Stimulated activated CD4-positive, alpha-beta T cell treated with anti-CD3 and anti-CD28 coated beads, Interleukin-1b, Interleukin-23, amount 100 ng/mL, for 1 hour (primary cell): ENCODE measurements at places on chromosomes 11 and 22.
A peak's percentile ranks its signal among the peaks of the same experiment; 100 is the strongest.

GRCh38 chr11:9351321-9351881, 33.1 kb upstream of the IPO7 start:
- no peak for DNase-seq

DNA sequence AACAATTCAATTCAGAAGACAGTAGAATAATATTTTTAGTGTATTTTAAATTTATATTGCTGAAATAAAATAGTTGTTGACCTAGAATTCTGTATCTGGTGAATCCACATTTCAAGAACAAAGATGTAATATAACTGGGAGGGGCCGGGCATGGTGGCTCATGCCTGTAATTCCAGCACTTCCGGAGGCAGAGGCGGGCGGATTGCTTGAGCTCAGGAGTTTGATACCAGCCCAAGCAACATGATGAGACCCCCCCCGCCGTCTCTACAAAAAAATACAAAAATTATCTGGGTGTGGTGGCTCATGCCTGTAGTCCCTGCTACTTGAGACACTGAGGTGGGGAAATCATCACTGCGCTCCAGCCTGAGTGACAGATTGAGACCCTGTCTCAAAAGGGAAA, 72.6 kb downstream of the CD82 start:
- DNase-seq: no peak

DNA sequence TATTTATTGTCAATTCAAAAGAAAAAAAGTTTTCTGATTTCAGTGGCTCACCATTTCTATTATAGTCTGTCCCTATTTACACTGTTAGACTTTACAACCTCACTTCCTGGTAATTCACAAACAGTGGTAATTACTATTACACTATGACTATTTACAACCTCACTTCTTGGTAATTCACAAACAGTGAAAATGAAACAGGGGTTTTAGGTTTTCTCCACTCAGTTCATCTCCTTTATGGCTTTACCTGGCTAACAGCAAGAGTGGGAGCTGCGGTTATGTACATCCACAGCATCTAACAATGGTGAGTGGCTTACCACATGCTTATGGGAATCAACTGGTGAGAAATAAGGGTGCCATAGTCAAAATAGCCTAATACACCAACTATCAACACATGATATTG, 166.4 kb downstream of the CASP12 start:
- DNase-seq: no peak

- no peak for DNase-seq
Measured at GRCh38 chr11:43119275-43119970, 192.4 kb upstream of the API5 start.

DNA sequence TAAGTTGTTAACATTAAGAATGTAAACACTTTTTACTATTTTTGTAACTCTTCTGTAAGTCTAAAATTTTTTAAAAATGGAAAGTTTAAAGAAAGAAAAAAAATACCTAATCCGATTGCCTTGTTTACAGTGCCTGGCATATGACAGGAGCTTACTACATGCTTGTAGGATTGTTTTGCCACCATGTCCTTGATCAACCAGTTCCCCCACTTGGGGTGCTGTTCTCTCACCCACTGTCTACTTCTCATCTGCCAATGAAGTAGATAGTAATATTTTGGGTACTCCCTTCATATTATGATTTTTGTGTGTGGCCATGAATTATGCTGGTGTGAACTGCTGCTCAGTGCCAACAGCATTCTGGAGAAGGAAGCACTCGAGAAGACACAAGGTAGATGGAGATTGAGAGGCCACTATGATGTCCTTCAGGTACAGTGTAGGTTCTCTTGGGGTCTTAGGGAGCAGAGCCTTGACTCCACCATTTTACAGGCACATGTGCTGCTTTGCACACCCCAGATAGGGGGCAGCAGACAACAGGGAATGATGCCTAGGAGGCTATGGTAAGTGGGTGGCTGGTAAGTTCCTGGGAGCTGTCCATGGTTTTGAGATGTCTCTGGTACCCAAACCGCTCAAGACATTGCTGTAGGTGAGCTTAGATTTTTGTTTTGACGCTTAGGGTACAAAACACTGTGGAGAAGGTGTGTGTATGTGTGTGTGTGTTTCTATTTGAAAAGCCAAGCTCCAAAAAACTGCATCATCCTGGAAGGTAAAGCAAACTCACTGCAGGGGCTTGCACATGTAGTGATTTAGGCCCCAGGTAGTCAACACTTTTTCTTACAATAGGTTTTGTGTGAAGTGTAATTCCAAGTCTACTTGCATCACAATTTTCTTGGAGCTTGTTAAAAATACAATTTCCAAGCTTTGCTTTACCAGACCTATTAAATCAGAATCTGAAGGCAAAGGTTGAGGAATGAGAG, 494.5 kb upstream of the LARGE1 start:
- no peak for DNase-seq

DNA sequence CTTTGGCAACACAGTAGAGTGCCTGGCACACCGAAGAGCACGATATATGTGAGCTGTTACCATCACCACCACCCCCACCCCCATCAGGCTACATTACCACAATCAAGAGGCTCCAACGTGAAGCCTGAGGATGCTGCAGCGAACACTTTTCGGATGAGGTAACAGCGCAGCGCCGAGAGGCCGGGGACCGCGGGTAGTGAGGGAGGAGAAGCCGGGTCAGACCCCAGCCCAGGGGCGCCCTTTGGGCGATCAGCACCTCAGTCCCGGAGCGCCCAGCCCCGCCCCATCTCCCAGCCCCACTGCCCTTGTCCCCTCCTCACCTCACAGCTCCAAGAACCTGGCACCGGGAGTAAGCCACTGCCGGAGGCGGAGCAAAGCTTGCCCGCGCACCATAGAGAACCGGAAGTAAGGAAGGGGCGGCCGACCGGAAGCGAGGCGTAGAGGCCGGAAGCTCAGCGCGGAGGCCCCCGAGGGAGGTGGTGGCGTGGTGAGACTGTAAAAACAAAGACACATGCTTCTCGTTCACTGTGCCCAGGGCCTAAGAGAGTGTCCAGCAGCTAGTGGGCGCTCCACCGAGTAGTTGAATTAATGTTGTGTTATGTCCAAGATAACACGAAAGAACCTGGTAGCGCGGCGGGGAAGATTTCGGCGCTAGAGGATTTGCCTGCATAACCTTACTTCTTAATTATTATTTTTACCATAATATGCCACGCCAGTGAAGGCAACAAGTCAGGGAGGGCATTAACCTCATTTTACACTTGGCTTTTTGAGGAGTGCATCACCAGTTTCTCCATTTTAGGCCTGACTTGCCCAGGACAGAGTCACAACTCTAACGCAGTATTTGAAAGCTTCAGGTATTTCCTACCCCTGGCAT, at the start of gene THOC5:
TSS of gene THOC5 (minus strand) at position 407 of the 874 bp plus-strand sequence. CDS start 4,610 bp downstream, outside the sequence.
- peak; percentile 75 for DNase-seq

DNA sequence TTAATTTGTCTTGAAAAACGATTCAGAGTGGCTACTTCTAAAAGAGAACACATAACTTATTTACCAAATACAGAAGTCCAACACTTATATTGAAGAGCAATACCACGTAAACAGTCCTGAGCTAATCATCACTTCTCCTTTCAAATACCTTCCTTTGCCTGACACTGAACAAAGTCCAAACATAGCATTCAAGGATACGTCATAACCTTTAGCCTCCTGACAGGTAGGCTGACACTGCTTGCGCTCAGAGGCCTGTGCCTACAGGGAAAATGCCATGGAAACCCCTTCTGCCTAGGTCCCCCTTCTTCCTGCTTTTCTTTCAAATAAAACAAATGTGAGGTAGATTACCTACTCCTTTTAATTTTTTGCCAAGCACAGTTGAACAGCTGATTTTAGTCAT, 510.0 kb downstream of the INSC start:
- DNase-seq: no peak

DNA sequence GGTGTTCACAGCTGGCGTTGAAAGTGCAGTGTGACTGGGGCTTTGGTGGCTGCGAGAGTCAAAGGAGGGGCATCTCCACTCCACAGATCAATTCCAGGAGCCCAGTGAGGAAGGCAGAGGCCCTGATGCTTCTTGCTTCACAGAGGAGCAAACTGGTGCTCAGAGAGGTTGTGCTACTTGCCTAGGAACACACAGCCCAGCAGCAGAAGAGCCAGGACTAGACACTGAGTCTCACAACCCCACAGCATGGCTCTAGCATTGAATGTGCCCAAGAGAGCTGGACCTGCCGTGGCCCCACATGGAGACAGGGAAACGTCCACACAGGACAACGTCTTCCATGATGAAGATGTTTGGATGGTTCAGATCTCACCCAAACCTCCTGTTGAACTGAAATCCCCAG, 33.3 kb downstream of the LINC01488 start:
- DNase-seq: no peak
